ENCODE measurements at places on chromosomes 6 and 20.

GRCh38 chr6:6516666-6517458 lies 71.7 kb upstream of the LY86 start:
- DNase-seq, result no peak

- DNase-seq, result no peak
Measured at GRCh38 chr20:64001607-64002011, 20.7 kb downstream of the PRPF6 start.

DNA sequence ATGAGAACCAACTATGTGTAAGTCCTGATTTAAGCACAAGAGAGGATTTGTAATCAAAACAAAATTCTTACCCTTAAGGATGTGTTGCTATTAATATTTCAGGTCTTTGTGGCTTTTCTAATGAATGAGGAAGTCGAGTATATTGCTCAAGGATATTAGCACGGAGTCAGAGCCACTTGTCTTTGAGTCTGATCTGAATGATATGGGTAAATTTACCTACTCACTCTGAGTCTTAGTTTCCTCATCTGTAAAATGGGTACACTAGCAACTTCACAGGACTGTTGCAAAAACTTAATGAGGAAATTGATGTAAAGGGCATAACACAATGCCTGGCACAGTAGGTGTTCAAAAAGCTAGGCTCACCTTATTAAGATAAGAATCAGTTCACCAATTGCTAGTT lies 30.0 kb upstream of the QKI start:
- DNase-seq, result no peak

DNA sequence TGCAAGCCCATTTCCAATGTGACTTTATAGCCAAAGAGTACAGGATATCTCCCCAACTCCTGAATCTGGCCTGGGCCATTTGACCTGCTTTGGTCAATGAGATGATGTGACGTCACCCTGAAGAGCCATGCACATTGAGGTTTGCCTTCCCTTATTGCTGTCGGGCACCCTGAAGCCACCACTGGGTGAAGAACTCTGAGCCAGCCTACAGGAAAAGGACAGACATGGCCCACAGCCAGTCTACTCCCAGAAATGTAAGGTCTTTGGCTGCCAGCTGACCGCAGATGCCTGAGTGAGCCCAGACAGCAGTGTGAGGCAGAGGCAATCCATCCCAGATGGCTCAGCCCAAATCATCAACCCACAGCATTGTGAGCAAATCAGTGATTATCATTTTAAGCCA lies 3.7 kb upstream of the SYNDIG1 start:
- no peak for DNase-seq

DNA sequence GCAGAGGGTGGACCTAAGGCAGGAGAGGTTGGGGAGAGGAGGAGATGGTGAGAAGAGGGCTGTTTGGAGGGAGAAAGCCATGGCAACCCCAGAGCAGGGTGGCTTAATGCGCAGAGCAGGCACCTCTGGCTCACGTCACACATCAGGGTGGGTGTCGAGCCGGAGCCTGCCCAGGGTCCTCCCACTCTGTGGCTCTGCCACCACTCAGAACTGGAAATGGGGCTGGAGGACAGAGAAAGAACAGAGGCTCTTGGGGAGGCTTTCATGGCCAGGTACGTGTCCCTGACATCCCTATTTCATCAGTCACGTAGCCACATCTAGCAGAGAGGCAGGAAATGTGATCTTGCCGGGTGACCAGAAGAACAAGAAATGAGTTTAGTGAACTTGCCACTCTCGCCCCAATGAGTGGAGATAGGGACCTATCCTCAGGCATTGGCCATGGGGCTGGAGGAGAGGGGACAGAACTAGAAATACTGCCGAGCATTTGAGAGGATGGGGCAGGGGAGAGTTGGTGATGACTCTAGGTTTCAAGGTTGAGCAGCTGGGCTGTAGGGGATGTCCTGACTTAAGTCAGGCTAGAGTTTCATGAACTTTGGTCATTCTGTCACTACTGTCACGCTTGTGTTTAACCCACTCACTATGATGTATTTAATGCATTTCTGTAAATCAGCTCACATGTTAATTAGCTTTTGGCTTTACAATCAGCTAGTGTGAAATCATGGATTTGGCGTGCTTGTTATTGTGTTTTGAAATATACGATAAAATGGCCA lies 52.7 kb downstream of the CDH26 start:
- no peak for DNase-seq

DNA sequence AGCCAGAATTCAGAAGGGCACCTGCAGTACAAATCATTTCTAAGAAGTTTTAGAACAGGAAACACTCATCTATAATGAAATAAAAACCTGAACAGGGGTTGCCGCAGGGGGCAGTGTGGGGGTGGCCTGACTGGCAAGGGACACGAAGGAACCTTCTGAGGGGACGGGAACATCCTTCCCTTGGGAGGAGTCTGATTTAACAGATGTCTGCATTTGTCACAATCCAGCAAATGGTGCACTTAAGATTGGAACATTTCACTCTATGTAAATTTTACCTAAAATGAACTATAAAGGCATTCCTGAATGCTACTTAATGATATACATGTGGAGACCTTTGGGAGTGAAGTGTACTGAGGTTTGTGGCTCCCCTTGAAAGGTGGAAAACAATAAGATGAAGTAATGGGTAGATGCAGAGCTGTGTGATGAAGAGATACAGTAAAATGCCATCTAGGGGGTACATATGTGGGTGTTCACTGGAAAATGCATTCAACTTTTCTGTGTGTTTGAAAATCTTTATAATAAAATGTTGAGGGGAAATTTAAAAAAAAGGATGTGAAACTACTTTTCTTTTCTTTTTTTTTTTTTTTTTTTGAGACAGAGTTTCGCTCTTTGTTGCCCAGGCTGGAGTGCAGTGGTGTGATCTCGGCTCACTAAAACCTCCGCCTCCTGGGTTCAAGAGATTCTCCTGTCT lies 89.5 kb downstream of the SNX5 start:
- peak; percentile 47 for DNase-seq

DNA sequence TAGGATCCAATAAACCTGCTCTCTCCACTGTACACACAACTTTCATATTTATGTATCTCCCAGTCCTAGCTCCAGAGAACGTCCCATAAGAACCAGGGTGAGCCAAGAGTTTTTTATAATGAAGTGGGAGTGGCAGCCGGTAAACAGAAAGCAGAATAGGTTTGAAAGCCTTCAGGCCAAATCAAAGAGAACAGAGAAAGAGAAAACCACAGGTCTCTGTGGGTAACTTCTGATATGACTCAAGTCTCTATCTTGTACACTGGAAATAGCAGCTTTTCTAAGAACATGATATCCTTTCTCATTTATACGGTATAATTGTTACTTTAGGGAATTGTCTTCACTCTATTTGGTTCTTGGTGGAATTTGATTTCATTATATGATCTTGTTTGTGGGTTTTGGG lies 273.6 kb downstream of the PACRG start:
- no peak for DNase-seq

GRCh38 chr6:147922799-147923198 lies 414.3 kb downstream of the SAMD5 start:
- no peak for DNase-seq

- DNase-seq, result peak; percentile 65
Measured at GRCh38 chr6:90219209-90219985, 77.2 kb downstream of the BACH2 start.

GRCh38 chr6:38119516-38119915 lies 300.0 kb downstream of the ZFAND3 start:
- DNase-seq, result no peak

GRCh38 chr6:116074732-116075390 lies 14.2 kb upstream of the FRK start:
- no peak for DNase-seq

GRCh38 chr20:51100617-51101016 lies 77.7 kb upstream of the KCNG1 start:
- no peak for DNase-seq

DNA sequence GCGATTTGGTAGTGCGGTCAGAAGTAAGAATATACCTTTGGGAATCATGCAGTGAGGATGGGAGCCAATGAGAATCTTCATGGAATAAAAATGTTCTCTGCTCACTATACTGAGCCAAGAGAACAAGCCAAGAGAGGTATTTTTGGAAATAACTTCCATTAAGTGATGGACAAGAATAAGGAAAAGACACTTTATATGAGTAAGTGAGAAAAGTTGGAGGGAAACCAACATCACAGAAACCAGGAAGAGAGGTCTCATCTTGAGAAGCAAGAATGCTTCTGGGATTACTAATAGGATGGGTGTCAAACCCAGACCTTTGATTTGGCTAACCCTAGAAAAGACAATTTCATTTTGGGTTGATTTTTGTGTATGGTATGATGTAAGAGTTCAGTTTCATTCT lies 181.2 kb upstream of the JAG1 start:
- DNase-seq, result no peak

DNA sequence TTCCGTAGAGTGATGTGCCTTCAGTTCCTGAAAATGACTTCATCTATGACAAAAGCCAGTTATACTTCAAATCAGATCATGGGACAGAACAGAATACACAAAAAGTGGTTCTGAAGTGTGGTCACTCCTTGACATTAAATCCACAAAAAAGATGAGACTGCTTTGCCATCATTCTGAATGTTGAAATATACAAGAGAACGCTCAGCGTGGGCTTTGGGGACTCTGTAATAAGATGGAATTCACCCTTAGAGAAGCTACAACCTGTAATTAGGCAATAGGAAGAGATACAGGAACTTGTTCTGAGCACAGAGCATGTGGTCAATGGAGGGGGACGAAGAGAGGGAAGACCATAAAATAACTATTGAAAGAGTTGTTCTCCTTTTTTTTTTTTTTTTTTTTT lies 184.3 kb downstream of the CARMIL1 start:
- no peak for DNase-seq

GRCh38 chr6:158000530-158001307 lies 19.1 kb downstream of the SYNJ2 start:
- DNase-seq, result no peak

DNA sequence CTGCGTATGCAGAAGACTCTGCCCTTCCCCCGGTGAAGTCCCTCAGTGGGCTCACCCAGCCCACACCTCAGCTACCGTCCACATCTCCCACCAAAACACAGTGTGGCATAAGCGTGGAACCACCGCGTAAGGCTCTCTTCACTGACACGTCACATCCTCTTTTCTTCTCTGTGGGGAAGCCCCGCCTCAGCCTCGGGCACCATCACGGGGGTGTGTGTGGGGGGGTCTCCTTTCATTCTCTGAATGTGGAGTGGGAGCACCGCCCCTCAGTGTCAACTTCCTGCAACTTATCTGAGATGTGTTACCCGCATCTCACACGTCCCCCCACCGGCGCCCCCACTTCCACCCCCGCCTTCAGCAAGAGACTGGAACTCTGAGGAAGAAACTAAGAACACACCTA lies 388.4 kb upstream of the JARID2 start:
- DNase-seq, result peak; percentile 57

GRCh38 chr6:113805173-113805790 lies 51.9 kb upstream of the MARCKS start:
- no peak for DNase-seq

- DNase-seq, result no peak
Measured at GRCh38 chr6:5208471-5208971, 52.2 kb downstream of the LYRM4 start.

- DNase-seq, result no peak
Measured at GRCh38 chr6:45200510-45200909, 127.6 kb upstream of the RUNX2 start.

All from activated naive CD4-positive, alpha-beta T cell treated with anti-CD3 and anti-CD28 coated beads, Interleukin-2, amount 10 ng/mL, durations not matched to agents 7 days and 5 days (primary cell).